CD8-positive, alpha-beta memory T cell (primary cell): ENCODE measurements at places on chromosomes 1 and 21.

DNA sequence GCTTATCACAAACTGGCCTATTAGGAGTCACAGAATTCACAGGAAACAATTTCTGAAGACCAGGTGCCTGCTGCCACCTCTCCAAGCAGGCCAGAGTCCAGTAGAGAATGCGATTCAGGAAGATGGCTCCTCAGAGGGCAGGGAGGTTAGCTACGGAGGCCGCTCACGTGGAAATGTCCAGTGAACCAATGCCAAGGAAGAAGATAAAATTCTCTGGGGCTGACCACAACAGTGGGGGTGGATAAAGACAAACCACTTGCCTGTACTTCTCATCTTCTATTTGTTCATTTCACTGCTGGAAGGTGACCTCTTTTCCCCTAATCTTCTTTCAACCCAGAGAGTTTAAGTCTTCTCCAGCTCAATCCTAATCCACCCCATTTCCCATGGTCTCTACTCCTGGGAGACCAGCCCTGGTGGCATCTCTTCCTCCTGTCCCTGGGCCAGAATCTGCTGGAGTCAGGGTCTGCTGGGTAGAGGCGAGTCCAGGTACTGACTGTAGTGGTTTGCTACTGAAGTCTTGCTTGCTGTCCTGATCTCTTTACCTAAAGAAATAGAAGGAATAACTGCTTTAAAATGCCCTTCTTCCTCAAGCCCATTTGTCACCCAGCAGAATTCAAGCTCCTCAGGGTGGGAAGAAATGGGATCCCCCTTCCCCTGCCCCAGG, 3.2 kb downstream of the PSRC1 start:
- DNase-seq: no peak

DNA sequence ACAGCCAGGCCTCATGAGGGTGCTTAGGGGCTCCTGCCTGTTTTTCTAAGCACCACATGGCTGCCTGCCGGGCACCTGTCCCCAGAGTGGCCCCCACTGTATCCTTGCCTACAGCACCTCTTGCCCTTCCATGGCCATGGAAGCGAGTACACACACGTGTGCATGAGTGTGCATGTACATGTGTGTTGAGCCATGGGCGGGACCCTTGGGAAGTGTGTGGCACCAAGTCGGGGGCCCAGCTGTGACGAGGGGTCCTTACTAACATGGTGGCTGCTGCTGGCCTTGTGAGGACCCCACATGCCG, 25.8 kb downstream of the KRTAP10-1 start:
- no peak for DNase-seq

DNA sequence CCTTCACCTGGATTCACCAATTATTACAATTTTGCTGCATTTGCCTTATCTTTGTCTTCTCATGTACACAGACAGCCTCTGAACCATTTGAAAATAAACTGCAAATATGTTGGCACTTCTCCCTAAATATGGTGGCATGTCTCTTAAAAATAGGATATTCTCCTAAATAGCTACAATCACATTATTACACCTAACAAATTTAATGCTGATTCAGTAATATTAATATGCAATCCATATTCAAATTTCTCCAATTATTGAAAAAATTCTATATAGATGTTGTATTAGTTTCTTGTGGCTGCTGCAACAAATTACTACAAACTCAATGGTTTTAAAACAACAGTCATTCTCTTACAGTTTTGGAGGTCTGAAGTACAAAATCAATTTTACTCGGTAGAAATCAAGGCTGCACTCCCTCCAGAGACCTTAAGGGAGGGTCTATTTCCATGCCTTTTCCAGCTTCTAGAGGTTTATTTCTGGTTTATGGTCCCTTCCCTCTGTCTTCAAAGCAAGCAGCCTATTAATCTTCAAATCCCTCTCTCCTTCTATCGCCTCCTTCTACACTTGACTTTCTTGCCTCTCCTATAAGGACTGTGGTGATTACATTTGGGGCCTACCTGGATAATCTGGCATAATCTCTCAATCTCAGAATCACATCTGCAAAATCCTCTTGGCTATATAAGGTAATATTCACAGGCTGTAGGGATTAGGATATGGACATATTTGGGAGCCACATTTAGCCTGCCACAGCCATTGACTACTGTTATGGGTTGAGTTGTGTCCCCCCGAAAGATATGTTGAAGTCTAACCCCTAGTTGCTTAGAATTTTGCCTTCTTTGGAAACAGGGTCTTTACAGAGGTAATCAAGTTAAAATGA, 52.5 kb upstream of the BOLA1 start:
- DNase-seq: no peak

GRCh38 chr1:220884109-220884980, 5.1 kb downstream of the HLX start:
- no peak for DNase-seq

GRCh38 chr1:215198021-215198420, 115.5 kb downstream of the KCNK2 start:
- no peak for DNase-seq

GRCh38 chr1:151846062-151846568, 6.5 kb upstream of the C2CD4D start:
- DNase-seq: no peak

DNA sequence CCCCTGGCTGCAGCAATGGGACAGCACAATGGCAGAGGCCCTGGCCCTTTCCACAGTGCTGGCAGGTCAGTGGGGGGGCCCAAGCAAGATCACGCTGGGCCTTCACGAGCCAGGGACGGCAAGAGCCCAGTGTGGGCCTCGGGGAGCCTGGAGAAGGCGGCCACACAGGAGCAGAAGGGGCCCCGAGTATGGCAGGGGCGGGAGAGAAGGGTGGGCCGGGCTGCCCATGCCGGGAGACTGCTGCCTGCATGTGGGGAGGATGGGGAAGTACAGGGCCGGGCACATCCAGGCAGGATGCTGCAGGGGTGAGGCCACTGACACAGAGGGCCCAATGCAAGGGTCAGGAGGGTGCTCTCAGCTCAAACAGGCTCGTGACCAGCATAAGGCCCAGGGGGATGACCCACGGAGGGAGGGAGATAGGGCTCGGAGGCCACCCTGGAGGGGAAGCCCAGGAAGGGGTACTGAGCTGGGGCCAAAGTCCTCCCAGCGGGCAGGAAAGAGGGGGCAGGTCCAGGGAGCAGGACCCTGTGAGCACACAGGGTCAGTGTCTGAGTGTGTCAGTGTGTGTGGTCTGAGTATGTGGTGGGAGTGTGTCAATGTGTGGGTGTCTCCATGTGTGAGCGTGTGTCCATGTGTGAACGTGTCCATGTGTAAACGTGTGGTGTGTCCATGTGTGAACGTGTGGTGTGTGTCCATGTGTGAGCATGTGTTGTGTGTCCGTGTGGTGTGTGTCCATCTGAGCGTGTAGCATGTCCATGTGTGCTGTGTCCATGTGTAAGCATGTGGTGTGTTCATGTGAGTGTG, 13.1 kb downstream of the SLC19A1 start:
- DNase-seq: no peak

DNA sequence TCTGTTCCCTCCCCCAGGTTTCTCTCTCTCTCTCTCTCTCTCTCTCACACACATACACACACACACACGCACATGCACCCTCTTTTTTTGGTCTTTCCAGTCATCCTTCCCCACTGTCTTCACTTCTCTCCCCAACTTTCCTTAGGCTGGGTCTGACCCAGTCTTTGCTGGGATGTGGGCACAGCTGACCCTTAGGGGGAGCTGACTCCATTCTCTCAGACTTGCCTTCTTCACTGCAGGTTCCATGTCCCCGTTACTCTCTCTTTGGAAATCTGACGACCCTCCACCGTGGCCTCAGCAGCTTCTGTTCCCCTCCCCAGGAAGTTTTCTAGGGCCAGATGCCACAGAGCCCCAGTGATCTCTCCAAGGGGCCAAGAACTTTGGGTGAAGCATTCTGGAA, 2.1 kb downstream of the DISP3 start:
- no peak for DNase-seq

DNA sequence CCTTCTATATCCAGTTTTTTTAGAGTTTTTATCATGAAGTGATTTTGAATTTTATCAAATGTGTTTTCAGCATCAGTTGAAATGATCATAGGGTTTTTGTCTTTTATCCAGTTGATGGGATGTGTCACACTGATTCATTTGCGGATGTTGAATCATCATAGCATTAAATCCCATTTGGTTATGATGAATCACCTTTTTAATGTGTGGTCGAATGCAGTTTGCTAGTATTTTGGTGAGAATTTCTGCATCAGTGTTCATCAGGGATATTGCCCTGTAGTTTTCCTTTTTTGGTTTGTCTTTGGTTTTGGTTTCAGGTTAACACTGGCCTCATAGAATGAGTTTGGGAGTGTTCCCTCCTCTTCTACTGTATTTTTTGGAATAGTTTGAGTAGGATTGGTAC, 80.3 kb downstream of the DIRAS3 start:
- DNase-seq: no peak

DNA sequence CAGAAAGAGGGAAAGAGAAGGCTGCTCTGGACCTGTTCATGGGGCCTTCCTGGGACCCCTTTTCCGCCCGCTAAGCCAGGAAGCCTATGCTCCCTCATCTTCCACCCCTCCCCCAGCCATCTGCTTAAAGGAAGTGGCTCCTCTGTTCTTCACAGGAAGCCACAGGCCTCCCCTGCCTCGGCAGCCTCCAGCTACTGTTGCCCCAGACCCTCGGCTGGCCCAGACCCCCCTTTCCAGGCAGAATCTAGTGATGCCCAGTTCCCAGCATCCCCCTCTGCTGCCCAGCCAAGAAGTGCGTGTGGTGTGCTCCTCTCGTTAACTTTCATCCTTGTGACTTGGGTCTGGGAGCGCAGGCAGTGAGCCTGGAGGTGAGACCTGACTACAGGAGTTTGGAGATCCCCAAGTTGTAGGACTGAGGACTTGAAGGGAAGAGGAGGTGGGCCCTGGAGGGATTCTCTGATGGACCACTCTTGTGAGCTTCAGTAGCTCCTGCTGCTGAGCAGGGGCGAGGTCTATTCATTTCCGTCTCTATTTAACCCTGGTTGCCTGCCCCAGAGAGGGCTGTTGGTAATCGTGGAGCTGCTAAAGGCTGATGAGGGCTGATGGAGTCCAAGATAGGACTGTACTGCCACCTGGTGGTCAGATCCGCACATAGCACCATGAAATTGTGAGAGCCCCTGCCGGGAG, 9.1 kb downstream of the IFI6 start:
- peak; percentile 86 for DNase-seq

- no peak for DNase-seq
Observed at GRCh38 chr21:25569084-25569483, 38.2 kb downstream of the MRPL39 start.

DNA sequence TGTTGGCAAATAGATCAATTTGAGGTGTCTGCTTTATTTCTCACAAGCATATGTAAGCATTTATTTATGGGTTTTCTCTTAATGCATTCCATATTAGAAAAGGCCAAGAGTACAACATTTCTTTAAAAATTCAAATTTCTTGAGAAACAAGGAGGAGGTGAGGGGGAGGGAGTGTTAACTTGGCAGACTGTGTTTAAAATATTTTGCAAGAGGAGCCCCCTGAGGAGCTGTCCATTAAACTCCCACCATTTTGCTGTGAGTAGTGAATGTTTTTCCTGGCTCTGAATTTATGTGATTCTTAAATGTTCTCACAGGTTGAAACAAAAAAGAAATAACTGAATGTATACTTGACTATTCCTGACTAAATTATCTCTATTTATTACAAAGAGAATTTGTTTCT, 363.8 kb downstream of the PTPRC start:
- DNase-seq: no peak

DNA sequence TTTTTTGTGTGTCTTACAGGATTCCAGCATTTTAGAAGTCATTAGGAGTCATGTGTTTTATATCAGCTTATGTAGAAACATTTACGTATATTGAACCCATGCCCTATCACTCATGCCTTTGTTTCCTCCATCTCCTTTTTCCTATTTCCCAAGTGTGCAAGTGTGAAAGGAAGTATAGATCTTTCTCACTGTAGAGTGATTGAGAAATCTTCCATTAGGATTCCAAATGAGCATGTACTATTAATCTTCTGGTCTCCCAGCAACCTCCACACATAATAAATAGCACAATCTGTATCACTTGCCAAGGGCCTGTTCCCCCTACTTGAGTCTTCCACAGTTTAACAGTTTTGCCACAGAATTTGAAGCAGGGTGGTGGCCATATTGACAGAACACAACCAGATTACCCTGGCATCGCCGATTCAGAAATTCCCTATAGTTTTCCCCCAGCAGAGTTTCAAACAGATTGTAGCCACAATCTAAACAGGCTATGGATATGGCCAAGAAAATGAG, 1052.8 kb downstream of the TTLL7 start:
- DNase-seq: no peak

DNA sequence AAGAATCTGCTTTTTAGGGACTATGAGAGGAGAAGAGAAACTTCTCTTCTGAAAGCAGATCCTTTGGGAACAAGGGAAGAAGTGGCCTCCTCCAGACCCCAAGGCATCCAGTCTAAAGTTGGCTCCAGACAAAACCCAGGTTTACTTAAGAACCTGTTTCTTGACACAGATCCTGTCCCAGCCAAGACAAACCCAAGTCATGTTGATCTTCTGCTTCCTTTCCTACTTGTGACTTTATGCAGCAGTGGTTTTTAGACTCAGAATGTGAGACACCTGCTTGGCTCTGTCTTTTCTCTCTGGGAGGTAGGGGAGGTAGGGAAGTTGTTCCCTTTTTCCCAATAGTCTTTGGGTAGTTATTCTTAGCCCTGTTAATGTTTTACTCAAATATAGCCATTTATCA, 38.3 kb downstream of the ELAPOR1 start:
- no peak for DNase-seq
